ENCODE measurements at places on chromosomes 1 and 21.
A peak's percentile ranks its signal among the peaks of the same experiment; 100 is the strongest.

DNA sequence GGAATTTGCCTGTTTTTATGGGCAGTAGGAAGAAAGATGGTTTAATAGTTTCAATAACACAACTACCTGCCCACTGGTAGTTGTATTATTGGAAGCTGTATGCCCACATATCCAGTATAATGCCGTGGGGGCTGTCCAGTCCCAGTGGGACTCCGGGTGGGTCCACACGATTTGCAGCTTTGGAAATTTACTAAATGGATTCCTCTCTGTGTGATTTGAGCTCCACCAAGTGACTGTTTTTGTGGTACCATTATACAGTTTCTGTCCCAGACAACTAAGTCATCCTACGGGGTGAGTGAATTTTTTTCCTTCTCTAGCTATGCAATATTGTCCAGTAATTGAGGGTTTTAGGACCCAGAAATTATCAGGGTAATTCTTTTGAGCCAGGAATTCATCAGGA, 86.8 kb downstream of the PLA2G4A start:
- no peak for DNase-seq

- DNase-seq: peak; percentile 82
Measured at GRCh38 chr1:209860293-209860881, 32.6 kb downstream of the UTP25 start.

GRCh38 chr1:212622906-212623305, 14.3 kb downstream of the ATF3 start:
- no peak for DNase-seq

GRCh38 chr1:118999348-119000071, 11.4 kb upstream of the TBX15 start:
- no peak for DNase-seq

GRCh38 chr1:1777583-1777899, 729 bp downstream of the NADK start:
- DNase-seq: peak; percentile 52
